Activated T-helper 1 cell treated with anti-CD3 and anti-CD28 coated beads, Interleukin-2, amount 50 U/mL, for 16 hours (primary cell): ENCODE measurements at places on chromosomes 4 and X.

GRCh38 chrX:97267396-97268181 lies 383.9 kb downstream of the RPA4 start:
- DNase-seq, result no peak

DNA sequence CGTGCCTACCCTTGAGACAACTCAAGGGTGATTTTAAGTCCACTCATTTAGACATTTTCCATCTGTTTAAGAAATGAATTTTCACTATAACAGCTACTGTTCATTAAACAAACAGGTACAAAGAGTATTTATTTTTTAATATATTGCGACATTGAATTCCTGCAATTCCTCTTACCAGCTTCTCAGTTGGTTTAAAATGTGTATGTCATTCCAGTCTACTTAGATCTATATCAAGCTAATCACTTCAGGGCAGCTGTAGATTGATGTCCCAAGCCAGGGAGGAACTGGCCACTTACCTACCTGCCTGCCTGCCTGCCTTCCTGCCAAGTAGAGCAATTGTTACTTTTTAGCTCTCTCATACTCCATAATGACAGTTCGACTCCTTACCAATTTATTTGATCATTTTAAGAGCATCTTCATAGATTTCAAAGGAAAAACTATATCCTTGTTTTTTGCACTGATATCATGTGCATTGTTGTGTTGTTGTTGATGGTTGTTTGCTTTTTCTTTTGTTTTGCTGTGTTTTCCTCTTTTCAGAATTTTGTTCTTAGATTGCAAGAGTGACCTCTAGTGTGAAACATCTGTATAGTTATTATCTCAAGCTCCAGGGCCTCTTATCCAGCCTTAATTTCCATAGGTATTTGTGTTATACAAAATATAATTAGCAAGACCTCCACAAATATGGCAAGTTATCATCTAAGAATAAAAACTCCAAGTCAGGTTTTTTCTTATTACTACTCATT lies 120.9 kb upstream of the NRK start:
- no peak for DNase-seq

- no peak for DNase-seq
Measured at GRCh38 chrX:44474410-44474809, 68.2 kb downstream of the FUNDC1 start.

DNA sequence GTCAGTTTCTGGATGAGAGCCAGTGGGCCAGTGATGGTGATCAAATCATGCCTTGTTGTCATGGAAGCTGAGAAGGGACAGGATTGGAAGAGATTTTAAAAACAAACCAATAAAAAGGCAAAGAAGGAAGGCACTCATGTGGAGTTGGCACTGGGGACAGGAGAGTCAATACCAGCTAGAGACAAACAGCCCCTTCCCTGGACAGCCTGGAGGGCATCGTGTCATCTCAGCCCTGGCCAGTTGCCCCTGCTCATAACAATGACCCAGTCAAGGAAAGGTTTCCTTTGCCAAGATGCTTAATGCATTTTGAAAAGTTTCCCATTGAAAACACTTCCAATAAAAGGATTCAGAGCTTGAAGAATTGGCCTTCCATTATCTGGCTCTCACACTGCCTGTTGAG lies 55.5 kb downstream of the SCML1 start:
- no peak for DNase-seq

- no peak for DNase-seq
Measured at GRCh38 chrX:12657433-12657832, 133.8 kb upstream of the PRPS2 start.

GRCh38 chr4:123412091-123412505 lies 15.5 kb downstream of the SPRY1 start:
- DNase-seq, result no peak

- DNase-seq, result no peak
Measured at GRCh38 chr4:153506341-153507309, 40.5 kb downstream of the TMEM131L start.

- no peak for DNase-seq
Measured at GRCh38 chr4:8727131-8727530, 134.6 kb downstream of the CPZ start.

DNA sequence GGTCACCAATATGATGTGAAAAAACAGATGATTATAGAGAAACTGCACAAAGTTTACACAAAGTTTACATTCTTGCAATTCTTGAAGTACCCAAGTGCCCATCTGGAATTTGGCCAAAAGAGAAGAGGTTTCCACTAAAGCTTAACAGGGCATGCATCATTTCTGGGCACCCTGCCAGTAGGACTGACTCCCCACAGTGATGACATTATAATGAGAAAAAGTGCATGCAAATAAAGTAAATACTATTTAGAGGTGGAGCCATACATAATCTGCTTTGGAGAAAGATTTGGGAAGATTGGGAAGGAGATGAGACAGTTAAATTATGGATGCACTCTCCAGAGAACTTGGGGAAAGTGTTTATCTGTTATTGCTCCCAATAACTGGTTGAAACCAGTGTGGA lies 93.7 kb upstream of the TRPC3 start:
- DNase-seq, result no peak

- no peak for DNase-seq
Measured at GRCh38 chr4:176187624-176188023, 7.8 kb downstream of the SPATA4 start.

- no peak for DNase-seq
Measured at GRCh38 chr4:166003811-166004210, 130.8 kb downstream of the TLL1 start.

DNA sequence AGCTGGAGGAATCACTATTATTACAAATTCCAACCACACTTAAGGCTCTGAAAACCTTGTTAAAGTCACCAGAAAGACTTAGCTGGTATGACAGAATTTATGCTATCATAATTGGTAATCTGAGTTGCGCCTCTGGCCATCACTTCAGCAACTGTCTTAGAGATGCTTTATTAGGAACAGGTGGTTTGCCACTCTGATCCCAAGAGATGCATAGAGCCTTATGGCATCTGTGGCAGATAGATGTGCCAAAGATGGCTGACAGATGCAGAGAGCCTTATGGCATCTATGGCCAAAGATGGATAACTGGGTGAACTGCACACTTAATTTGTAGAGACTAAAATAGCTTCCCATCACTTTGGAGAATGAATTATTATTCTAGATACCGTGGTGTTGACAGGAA lies 32.3 kb upstream of the PLAC8 start:
- DNase-seq, result no peak

GRCh38 chrX:132041015-132041414 lies 17.9 kb downstream of the STK26 start:
- no peak for DNase-seq

GRCh38 chrX:51332188-51332942 lies at the start of gene NUDT10:
Gene NUDT10, plus strand, starts transcription at chrX:51332822. Its CDS starts 144 bp downstream, at chrX:51332966.
- no peak for DNase-seq

DNA sequence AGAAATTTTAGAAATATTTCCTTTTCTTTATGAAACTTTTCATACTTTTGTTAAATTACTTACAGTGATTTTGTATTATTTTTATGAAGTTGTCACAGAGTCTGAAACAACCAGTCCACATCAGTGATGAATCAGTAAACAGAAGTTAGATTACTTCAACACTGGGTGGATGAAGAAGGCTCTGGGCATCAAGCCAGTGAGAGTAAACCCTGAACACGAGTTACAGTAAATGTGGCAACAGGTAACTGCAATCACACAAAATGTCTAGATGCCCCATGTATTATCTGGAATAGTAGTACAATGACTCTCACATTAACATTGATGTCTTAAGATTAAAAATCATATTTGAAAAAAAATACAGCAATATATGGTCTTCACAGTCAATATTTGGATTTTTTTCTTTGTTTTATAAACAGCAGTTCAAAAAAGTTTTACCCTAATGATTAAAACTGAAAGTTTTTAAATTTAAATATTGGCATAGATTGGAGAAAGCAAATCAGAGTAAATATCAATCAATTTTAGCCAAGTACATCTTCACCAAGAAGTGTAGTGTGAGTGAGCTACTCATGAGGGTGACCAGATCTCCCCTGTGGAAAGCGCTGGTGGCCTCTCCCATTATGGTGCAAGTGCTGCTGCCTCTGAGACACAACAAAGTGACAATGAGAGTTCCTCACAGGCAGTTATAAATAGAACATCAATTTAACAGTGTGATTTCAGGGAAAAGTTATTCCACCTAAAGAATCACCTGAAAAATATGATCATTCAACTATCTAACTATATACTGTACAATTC lies 63.2 kb upstream of the UGT2B7 start:
- no peak for DNase-seq

DNA sequence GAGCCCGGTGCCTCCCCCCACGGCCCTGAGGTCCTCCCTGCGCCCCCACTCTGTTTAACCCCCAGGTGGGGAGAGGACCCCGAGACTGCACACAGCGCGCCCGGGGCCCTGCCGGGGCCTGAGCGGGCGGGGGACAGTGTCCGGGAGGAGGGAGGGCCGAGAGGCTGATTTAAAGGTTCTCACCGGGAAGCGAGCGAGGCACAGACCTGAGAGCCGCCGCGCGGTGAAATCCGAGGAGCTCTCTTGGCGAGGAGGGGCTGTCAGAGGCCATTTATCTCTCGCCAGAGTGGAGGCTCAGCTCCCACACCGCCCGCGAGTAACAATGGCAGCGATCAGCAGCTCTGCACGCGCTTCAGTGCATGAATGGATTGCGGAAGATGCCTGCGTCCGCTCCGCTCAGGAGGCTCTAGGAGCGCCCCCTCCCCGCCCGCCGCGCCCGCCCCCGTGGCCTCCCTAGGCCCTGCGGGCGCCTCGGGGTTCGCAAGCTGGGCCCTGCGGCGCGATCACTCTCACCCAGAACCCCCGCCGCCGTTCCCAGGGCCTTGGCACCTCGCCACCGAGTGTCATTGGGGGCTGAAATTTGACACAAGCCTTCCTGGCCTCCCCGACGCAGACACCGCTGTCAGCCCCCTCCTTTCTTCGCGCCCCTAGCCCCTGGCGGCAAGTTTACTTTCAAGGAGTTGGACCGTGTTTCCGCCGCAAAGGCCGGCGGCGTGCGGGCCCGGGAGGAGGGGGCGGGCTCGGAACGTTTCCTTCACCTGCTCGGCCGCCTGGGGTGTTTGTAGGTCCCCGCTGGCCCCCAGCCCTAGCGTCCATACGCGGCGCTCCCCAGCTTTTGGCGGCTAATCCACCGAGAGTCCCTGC lies 48.7 kb upstream of the BCOR start:
- DNase-seq, result no peak

- DNase-seq, result no peak
Measured at GRCh38 chrX:72128881-72129280, 2.8 kb downstream of the RTL5 start.

- DNase-seq, result no peak
Measured at GRCh38 chr4:141524116-141524515, 112.3 kb upstream of the IL15 start.

DNA sequence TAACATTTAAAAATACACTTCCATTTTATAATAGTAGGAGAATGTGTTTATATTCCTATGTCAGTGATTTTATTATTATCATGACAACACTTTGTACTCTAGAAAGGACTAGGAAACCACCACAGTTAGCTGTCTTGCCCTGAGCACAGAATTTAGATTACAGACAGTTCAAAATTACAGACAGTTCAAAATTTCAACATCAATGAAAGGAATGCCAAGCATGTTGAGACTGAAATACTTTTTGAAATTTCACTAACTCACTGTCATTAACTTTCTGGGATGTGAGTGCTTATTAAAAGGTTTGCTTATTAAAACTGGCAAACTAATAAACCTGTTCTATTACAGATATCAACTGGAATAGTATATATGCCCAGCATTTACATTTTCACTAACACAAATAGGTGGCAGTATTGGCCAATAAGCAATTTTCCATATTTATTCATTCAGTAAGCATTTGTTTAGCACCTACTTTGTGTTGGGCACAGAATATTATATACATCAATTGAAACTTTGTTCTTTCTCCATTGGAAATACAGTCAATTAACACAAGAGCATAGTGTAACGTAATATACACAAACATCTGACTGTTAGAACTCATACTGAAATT lies 179.4 kb downstream of the FBXW7 start:
- DNase-seq, result no peak

DNA sequence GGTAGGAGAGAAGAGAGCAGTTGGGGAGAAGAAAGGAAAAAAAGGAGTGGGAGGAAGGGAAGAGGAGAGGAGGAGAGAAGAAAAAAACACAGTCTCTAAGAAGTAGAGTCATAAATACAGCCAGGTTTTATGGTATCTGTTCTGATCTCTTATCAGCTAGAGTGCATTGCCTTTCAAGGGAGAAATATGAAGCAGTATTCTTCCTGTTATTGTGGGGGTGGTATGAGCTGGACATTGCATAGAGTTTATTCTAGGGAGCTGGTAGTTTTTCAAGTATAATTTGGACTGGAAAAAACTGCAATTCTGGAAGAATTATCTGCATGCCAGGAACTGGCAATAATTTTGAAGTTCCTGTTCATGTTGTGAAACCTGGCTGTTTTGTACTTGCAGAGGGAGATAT lies 54.9 kb upstream of the TAB3 start:
- no peak for DNase-seq

DNA sequence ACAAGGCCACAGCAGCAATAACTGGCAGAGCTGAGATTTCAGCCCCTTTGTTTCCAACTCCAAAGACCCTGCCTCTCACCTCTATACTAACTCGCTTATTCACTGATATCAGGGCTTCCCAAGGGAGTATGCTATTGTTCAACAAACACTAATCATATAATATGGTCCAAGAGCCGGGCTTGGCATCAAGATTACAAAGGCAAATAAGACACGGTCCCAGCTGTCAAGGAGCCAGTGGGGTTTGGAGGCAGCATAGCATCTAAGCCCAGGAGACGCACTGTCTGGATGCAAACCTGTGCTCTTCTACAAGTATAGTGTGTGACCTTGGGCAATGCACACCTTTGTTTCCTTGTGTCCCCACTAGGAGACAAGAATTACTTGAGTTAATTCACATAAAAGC lies 28.7 kb downstream of the PAPSS1 start:
- DNase-seq, result no peak

GRCh38 chr4:152248347-152248746 lies 287.5 kb downstream of the FBXW7 start:
- no peak for DNase-seq

- DNase-seq, result no peak
Measured at GRCh38 chr4:55397126-55397436, 1.3 kb downstream of the TMEM165 start.

- DNase-seq, result no peak
Measured at GRCh38 chr4:107212565-107212964, 176.5 kb upstream of the DKK2 start.

DNA sequence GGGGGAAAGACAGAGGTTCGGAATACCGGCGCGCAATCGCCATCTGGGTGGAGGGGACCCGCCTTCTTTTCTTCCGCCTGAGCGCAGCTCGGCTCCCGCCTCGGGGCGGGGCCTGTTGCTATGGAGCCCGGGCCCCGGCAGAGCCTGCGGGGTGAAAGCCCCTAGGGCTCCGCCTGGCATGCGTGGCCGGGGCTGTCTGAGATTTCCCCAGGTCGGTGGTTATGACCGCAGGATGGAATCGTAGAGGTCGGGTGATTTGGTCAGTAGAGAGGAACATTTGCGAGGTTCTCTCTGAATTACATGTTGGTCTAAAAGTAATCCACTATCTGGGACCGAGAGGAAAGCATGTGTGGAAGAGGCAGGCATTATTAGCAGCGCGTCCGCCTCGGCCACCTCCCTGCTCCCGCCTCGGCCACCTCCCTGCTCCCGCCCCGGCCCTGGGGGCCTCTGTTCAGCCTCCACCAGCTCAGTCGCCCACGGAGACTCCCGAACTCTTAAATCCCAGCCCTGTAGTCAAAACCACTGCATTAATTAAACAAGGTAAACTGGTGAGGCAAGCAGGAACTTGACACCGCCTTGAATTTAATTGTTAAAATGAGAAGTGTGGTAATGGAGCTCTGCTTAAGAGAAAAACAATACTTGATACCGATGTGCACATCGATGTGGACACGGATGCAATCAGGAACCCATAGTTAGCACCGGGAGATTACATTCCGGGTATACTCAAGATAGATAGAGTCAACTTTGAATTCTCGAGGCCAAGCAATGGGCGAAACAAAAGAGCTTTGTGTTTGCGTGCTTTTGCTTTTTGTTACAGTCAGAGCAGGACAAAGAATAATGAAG lies 45.2 kb downstream of the TRIM2 start:
- peak; percentile 61 for DNase-seq
